ENCODE measurements at places on chromosomes 3 and 15.

DNA sequence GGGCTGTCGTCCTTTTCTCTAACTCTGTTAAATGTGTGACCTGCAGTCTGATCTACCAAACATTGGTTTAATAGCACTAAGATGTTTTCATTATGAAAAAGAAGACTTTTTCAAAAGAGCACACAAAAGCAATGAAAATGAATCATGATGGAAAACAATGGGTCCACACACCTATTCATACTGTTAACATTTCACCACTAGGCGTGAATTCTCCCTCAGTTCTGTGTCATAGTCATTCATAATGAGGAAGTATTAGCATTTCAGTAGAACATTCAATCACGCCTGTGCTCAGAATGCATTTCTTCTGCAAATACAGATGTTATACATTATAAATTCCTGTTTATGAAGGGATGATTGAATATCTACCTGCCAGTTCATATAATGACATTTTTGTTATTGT lies 35.9 kb downstream of the EIF4E3 start:
- DNase-seq: no peak

DNA sequence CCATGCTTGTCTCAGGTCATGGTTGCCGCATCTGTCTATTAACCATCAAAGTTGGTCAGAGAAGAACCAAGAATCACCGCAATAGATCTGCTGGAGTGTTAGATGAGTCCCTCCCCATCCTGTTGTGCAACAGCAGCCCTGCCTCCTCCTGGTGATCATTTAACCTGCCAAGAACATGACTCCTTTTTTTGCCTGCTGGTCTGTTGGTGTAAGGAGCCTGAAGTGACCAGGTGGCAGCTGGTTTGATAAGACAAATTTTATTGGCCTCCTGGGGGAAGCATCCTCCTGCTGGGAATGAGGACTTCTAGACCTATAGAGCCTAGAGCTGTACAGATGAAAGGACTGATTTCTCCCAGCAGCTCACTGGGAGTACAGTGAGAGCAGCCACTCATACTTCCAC lies 43.5 kb upstream of the RAF1 start:
- DNase-seq: no peak

DNA sequence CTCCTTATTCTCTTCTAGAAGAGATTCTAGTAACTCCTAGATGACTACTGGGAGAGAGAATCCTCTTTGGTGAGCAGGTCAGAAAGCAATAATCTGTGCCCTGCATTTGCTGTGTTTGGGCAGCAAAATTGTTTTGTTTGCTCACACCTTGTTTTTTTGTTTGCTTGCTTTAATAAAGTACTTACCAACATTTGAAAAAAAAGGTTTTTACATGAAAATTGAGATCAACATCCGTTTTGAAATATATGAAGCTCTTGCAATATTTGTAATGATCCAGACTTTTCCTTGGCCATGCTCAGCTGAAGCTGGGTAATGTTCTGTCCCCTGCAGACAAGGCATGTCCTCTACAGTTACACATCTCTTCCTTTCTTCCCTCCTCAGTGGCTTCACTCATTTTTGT lies 62.2 kb downstream of the DIPK2A start:
- DNase-seq: no peak

DNA sequence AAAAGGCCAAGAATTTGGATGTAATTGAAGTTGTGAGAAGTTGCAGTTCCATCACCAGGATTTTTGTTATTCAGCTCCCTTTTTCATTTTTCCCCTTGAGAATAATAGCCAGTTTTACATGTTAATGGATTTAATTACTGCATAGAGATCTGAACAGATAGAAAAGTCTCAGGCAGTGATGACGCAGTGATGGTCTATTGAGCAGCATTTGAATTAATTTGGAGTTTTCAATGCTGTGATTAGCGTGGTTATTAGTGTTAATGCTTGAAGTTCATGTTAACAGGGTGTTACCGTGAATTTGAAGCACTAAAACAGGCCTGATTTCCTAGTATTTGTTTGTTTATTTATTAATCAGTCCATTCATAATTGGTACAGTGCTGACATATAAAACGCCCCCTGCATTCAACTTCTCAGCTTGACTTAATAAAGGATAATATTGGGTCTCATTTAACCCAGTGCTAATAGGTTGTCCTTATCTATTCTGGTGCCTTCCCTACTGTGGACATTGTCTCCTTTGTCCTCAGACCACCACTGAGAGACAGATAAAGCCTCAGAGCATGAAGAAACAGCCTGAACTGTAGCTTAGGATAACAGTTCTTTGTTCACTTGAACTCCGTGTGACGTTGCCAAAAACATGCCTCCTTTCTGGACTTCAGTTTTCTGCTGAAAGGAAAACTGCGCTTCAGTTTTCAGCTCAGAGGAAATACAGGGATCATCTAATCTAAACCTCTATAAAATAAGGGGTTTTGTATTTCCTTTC lies 82.4 kb downstream of the RTP4 start:
- no peak for DNase-seq
